Stimulated activated CD8-positive, alpha-beta memory T cell treated with anti-CD3 and anti-CD28 coated beads, Interleukin-2, amount 100 ng/mL, for 1 hour (primary cell): ENCODE measurements at places on chromosomes 6 and 20.
A peak's percentile ranks its signal among the peaks of the same experiment; 100 is the strongest.

- DNase-seq, result peak; percentile 28
Measured at GRCh38 chr20:2693286-2694007, 867 bp downstream of the EBF4 start.

- no peak for DNase-seq
Measured at GRCh38 chr6:41921712-41921998, 356 bp downstream of the BYSL start.

GRCh38 chr6:64249115-64249514 lies 613.5 kb downstream of the PHF3 start:
- DNase-seq, result no peak

- DNase-seq, result no peak
Measured at GRCh38 chr6:31081872-31082271, 30.5 kb downstream of the C6orf15 start.

- DNase-seq, result no peak
Measured at GRCh38 chr6:27568226-27568897, 95.5 kb upstream of the ZNF184 start.

GRCh38 chr20:20549704-20550103 lies 162.7 kb downstream of the RALGAPA2 start:
- no peak for DNase-seq

DNA sequence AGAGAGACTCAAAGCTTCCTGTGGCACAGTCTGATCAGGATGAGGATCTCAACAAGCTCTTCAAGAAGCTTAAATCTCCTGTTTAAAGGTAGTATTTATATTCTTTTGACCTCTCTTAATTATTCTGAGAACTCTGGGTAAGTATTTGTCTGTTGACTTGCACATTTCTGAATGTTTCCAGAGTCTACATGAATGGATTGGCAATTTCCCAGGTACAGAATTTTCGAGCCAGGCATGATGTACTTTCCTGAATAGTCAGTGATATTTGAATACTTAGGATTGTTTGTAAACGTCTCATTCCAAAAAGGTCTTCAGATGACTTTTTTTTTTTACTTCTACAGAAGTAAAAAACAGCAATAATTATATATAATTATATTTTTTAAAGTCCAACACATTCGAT lies 293.4 kb downstream of the TBC1D32 start:
- DNase-seq, result no peak

DNA sequence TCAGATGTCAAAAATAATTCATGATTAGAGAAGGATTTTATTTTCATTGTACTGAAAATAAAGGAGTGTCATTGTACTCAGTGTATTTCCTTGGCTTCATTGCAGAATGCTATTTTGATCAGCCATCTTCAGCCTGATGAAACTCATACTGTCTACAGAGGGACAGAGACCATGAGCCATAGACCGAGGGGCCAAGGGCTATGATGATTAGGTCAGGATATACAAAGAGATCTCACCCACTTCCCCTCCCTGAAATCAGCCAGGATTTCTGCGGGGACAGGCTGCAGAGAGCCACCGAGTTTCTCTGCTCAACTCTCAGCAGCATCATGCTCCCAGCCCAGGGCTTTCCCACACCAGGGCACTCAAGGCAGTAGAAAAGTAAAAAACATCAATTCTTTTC lies 47.0 kb downstream of the ALDH8A1 start:
- no peak for DNase-seq

- DNase-seq, result no peak
Measured at GRCh38 chr6:140731741-140732140, 1357.3 kb upstream of the CITED2 start.

DNA sequence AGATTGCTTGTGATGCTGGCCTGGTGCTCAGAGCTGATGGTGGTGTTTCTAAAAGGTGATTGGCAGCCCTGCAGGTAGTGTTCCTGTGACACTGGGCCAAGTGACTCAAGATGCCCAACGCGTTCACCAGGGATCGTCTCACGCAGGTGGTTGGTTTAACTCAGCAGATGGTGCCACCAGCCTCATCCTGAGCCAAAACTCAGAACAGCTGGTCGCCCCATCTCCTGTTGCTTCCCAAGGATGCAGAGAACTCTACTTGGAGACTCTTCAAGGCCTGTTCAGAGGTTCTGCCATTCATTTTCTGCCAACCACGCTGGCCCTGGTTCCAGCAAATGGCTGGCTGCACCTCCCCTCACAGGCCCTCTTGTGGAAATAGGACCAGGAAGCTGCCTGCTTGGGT lies 394.4 kb downstream of the CDH26 start:
- DNase-seq, result no peak

- DNase-seq, result peak; percentile 7
Measured at GRCh38 chr6:142112451-142113061, 20.2 kb upstream of the GJE1 start.

DNA sequence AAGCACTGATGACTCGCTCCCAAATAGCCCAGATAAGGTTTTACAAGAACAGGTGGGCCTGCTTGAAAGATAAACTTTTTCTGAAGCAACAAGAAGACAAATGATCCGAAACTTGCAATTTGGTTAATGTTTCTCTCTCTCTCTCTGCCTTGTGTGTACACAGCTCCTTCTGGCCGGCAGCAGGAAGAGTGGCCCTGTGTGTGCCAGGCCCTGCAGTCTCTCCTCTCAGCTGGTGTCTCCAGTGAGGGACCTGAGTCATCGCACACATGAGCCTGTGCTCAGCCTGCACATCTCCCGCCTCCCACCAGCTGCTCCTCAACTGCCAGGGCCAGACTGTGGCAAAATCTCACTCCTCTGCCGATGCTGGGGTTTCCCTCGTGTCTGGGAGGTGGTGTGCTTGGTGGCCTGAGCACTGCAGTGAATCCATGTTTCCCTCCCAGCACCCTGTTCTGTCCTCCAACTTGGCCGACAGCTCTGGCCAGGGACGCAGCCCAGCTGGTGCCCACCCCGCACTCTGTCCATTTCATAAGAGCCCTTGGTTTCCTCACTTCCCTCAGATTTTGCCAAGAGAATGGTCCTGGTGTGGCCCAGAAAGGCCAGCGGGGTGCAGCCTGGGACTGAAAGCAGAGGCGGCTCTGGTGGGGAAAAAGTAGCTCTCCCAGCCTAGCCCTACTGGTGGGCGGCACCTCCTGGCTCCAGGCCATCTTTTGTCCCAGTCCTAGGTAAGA lies 49.4 kb downstream of the ERMARD start:
- no peak for DNase-seq

- no peak for DNase-seq
Measured at GRCh38 chr6:138865480-138866109, 69.7 kb downstream of the ECT2L start.

GRCh38 chr6:3759646-3760232 lies 8.2 kb upstream of the PXDC1 start:
- no peak for DNase-seq

DNA sequence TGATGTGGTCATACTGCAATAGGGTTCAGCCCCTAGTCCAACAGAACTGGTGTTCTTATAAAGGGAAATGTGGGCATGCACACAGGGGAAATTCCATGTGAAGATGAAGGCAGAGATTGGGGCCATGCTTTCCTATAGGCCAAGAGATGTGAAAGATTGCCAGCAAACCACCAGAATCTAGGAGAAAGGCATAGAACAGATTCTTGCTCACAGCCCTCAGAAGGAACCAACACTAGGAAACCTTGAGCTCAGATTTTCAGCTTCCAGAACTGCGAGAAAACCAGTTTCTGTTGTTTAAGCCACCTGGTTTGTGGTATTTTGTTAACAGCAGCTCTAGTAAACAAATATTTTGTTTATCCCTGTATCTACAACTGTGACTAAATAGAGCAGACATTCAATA lies 197.6 kb upstream of the CITED2 start:
- DNase-seq, result no peak

- no peak for DNase-seq
Measured at GRCh38 chr20:17298171-17298570, 71.3 kb downstream of the PCSK2 start.
